ENCODE measurements at places on chromosomes 5 and 9.

- DNase-seq: no peak
These were observed 7.3 kb downstream of the CDC14B start for GRCh38 chr9:96612105-96612965.

DNA sequence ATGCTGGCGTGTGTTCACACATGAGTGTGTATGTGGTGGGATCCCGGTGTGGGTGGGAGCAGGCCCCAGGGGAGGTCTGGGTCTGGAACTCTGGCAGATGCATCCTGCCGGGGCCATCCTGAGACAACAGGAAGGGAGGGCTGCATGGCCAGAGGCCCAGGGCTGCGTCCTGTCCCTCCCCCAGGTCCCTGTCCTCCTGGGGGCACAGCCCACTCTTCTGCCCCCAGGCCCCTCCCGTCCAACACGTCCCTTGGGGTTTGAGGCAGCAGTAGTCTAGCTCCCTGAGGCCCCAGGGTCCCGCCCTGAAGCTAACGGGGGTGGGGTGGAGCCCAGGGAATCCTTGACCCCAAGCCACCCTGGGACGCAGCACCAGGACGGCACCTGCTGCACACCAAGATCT is 16.6 kb downstream of the FLT4 start:
- no peak for DNase-seq

DNA sequence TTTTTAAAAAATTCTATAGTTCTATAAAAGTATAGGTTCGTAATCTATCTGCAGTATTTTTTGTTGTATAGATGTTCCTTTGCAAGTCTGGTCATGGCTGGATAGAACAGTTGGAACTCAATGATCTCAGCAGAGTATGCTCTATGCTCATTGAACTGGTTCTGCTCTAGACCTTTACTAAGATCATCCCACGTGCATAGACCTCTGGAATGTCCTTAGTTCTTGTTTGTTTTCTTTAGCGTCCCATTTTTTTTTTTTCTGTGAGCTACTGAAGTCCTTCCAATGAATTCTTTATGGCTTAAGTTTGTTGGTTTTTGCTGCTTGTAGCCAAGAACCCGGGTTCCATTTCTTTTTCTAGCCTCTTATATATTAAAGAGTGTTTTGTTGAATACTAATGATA is 3.5 kb downstream of the TMEM38B start:
- no peak for DNase-seq

DNA sequence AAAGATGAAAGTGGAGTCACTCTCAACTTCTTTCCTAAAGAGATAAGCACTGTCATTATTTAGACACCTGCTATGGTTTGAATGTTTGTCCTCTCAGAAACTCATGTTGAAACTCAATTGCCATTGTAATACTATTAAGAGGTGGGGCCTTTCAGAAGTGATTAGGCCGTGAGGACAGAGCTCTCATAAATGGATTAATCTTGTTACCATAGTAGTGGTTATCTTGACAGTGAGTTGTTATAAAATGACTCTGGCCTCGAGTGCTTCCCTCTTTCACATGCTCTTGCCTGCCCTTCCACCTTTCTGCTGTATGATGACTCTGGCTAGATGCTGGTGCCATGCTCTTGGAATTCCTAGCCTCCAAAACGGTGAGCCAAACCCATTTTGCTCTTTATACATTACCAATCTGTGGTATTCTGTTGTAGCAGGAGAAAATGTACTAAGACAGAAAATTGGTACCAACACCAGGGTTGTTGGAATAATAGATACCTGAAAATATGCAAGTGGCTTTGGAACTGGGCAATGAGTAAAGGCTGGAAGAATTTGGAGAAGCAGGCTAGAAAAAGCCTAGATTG is 38.0 kb downstream of the GDA start:
- DNase-seq: no peak

- DNase-seq: no peak
These were observed 509.2 kb downstream of the CDH10 start for GRCh38 chr5:24135536-24135935.

DNA sequence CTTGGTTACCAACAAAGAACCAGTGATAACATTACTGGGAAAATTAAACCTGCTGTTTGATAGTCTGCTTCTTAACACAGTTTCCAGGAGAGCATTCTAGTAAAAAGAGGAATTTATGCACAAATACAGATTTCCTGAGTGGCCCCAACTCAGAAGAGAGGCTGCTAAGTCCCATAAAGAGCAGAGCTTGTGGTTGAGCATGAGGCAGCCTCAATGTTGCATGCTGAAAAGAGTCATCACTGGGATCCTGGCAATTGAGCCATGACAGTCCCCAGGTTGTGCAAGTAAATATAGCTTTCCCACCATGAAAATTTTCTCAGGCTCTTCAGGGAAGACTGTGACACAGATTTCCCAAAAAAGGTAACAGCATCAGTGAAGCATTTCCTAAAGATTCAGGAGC is 47.5 kb upstream of the ADRB2 start:
- no peak for DNase-seq

Measured in cortex of kidney (tissue), 1 donor.